Cerebellar cortex (tissue), 1 donor: ENCODE measurements at places on chromosomes 16 and 17.
A peak's percentile ranks its signal among the peaks of the same experiment; 100 is the strongest.

DNA sequence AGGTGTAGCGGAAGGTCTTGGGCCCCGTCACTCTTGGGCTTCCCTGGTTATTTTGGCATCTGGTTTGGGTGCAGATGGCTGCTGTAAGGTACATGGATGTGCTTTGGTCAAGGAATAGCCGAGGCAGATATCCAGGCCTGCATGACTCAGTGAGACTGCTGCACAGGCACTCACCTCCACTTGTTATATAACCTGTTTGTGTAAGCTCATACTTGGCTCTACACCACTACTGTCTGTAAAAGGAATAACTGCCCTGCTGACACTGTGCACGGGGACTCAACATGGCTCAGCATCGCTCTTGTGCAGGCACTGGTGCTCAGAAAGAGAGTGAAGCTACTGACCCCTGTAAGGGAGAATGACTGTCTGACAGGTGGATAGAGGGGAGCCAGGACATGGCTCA, 42.3 kb upstream of the ARL4D start:
- no peak for DNase-seq

GRCh38 chr17:28612531-28612930, 1.5 kb downstream of the RSKR start:
- no peak for DNase-seq

- no peak for DNase-seq
Observed at GRCh38 chr17:77527836-77528505, 387.2 kb downstream of the SEC14L1 start.

GRCh38 chr17:70308618-70309017, 139.3 kb downstream of the KCNJ2 start:
- DNase-seq = no peak

- no peak for DNase-seq
Observed at GRCh38 chr16:51818342-51818944, 667.4 kb upstream of the SALL1 start.

DNA sequence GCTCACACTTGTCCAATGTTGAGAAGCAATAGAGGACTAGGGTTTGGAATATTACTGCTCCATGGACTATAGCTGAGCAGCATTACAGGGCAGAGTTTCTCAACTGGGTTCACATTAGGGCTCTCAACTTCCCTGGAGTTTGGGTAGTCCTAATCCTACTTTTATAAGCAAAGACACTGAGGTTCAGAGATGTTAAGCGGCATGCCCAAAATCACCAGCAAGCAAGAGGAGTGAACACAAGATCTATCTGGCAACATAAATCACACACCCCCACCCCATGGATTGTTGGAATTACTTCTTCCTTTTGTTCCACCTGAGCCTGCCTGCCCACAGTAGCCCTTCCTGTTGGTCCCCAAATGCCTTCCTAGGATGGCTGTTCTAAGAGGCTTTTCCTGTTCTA, 5.2 kb downstream of the TSNAXIP1 start:
- no peak for DNase-seq

DNA sequence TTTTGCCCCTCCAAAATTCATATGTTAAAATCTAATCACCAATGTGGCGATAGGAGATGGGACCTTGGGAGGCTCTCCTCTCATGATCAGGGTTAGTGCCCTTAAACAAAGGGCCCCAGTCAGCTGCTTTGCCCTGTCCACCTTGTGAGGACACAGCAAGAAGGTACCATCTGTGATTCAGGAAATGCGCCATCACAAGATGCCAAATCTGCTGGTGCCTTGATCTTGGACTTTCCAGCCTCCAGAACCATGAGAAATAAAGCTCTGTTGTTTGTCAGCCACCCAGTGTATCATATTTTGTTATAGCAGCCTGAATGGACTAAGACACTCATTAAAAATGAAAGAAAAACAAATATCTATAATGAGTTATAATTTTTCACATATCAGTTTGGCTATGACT, 63.0 kb upstream of the NKD1 start:
- no peak for DNase-seq

DNA sequence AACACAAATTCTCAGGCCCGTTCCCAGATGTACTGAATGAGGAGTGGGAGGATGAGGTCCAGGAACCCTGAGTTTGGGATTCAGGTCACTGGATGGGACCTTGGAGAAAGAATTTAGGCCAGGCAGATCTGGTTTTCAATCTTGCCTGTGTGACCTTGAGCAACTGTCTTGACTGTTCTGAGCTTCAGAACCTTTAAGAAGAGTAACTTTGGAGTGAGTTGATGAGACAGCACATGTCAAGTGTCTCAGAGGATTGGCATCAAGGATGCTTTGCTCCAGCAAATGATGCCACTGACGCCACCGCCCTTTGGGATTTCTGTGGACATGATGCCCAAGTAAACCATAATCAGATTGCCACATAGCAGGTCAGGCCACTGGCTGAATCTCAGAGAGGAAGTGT, 56.2 kb upstream of the DNAJA2 start:
- no peak for DNase-seq

GRCh38 chr17:1638624-1639300, 6.8 kb downstream of the SCARF1 start:
- DNase-seq = no peak

GRCh38 chr16:53745753-53746266, 41.9 kb downstream of the FTO start:
- no peak for DNase-seq

GRCh38 chr16:88974916-88975215, 2.1 kb downstream of the CBFA2T3 start:
- DNase-seq = no peak

DNA sequence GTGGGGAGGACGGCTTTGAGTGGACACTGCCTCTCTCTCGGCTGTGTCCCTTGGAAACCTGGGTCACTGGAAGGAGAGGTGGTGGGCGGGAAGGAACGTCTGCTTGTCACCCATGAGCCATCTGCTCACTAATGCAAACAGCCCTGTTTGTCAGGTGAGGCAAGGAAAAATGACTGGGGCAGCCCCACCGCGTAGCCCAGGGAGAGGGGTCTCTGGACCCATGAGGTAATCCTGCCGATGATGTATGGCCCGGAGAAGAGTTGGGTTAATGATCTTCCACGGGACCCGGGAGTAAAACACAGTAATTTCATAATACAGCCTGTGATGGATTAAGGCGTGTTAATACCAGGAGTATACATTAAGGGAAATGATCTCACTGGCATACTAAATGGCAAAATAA, 197.0 kb downstream of the CYLD start:
- DNase-seq = no peak

- DNase-seq = no peak
Observed at GRCh38 chr16:30743716-30744115, 4.5 kb upstream of the PHKG2 start.

GRCh38 chr17:81241648-81242420, 2.7 kb downstream of the NDUFAF8 start:
- peak; percentile 60 for DNase-seq

GRCh38 chr16:10745841-10746240, 2.2 kb downstream of the NUBP1 start:
- no peak for DNase-seq

DNA sequence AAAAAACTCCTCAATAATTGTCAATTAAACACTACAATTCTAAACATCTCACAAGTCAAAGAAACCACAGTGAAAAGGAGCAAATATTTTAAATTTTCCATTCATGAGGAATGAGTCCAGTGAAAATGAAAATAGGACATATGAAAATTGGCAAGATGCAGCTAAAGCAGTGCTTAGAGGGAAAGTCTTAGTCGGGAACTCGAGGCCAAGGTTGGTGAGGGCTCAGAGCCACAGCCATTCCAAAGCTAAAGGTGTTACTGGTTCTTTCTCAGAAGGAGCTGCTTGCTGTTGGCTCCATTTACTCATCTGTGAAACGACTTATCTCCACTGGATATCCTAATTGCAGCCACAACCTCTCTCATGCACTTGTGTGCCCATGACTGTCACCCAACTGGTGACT, 6.5 kb downstream of the SLC38A8 start:
- no peak for DNase-seq

DNA sequence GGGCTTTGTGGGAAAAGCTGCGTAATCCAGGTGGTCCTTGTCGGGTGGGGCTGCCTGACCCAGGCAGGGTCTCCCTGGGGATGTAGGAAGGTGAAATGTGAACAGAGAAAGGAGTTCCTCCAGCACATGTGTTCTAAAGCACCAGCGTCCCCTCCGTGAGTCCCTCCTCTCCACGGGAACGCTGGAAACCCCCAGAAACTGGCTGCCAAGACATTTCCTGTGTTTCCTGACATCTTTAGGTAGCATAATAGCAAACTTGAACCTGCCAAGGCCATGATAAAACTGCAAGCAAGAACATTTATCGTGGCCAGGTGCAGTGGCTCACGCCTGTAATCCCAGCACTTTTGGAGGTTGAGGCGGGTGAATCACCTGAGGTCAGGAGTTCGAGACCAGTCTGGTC, 12.6 kb upstream of the PYDC1 start:
- no peak for DNase-seq

DNA sequence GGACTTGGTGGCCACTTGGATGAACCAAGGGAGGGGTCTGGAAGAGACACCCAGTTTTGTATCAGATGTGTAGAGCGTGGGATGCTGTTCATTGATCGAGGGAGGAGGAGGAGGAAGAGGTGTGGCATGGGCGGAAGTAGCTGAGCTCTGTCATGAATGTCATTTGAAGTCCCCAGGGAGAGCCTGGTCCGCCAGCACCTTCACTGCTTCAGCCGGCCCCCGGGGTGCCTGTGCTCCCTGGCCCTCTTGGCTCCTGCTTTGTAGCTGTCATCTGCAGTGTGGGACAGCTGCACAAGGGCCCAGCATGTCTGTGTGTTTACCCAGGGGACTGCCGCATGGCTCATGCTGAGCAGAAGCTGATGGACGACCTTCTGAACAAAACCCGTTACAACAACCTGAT, 75.4 kb upstream of the RBL2 start:
- no peak for DNase-seq

DNA sequence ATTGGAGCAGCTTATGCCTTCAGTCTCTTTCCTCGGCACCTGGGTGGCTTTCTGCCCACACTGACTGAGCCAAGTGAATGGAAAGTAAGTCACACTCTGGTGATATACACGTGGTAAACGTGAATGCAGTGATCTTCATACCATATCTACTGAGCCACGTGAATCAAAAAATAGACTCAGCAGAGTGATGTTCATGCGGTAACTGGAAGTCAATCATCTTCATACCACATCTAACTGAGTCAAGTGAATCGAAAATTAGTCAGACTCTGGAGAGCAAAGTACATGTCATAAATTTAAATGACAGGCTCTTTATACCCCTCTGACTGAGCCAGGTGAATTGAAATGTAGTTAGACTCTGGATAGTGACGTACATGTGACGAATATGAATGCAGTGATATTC, 47.1 kb upstream of the ARL4D start:
- DNase-seq = no peak

DNA sequence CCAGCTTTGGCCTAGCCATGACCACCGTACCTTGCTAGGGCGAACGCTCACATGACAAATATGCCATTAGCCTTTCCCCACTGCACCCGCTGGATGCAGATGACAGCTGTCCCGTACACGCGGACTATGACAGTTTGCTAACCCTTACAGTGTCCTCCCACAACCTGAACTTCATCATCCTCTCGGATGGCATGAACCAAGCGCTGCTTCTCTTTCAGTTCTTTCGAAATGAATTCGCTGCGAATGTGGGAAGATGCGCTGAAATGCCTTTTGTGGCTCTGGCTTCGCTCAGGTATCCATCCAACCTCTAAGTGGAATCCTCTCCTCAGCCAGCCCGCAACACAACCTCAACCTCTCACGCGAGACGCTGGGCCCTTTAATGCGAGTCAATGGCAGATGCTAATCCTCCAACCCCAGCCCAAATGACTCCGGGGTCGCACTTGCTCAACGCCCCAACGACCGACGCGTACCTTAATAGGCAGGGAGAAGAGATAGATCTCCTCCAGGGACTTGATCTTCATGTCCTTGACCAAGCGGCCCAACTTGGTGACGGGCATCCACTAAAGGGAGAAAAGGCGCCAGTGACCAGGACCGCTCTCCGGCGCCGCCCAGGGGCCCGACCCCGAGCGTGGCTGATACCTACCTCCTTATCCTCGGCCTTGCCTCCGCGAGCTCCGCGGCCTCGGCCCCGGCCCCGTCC, 670 bp downstream of the RPS2 start:
- peak; percentile 52 for DNase-seq

DNA sequence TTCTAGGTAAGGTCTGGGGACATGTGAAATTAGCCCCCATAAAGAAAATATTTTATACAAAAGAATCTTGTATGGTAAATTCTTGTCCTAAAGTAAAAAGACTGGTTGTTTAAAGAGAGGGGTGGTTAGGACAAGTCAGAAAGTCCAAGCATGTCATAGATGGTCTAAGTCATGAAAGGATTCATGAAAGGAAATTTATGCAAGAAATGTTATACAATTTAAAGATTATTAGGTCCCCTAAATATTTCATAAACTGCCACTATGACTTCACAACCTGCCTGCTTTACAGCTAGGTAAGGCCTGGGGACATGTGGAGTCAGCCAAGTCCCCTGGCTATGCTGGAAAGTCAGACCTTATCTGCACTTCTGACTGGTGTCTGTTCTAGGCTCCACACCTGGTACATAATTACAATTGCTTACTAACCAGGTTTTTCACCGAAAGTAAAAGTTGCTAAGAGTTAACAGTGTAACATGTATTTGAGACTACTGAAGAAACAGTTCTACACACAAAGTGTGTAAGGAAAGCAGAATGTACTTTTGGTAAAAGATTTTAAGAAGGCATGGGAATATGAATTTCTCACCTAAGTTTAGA, 17.0 kb downstream of the N4BP1 start:
- no peak for DNase-seq

DNA sequence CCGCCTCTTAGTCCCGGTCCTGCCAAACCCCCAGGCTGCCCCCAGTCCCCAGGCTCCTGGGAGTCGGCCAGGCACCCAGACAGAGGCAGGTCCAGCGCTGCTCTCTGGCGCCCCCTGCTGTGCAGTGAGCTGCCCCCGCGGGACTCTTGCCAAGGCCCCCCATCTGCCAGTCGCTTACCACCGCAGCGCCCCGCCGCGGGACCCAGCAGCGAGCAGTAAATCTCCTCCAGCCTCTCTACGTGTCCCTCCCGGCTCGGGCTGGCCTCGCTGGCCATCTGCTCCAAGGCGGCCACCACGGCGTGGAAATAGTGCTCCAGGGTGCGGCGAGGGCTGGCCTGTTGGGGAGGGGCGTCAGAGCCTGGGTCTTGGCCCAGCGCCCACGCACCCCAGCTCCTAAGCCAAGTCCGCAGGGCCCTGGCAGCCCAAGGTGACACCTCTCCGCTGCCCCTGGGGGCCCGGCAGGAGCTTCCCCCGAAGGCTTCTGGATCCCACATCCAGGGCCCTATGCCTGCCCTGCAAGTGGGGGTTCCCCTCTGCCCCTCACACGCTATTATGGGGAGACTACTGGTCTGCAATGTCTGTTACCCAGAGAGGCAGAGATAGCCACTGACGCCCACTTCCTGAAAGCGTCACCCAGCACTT, 33.7 kb upstream of the MFSD6L start:
- DNase-seq = no peak

GRCh38 chr16:71492786-71493185, 3.7 kb upstream of the ZNF19 start:
- DNase-seq = no peak

- DNase-seq = no peak
Observed at GRCh38 chr16:47660540-47660939, 199.4 kb downstream of the PHKB start.

DNA sequence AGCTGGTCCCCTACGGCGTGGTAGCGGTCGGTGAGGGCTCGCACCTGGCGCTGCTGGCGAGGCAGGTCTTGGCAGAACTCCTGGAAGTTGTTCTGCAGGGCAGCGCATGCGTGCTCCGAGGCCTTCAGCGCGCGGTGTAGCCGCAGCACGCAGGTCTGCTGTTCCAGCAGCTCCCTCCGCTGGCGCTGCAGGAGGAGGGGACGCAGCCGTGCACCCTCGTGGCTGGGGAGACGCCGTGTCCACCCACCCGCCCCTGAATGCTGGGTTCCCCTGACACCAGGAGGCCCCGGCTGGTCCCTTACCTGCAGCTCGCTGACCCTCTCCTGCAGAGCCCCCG, 12.2 kb downstream of the EVPL start:
- DNase-seq = peak; percentile 26
